Activated T-cell treated with anti-CD3 and anti-CD28 coated beads, Interleukin-2, amount 50 U/mL, for 72 hours (primary cell): ENCODE measurements at places on chromosomes 12 and 14. TPM values are rescaled to one million over a fixed set of nuclear protein-coding genes. Genes with fewer than 3 reads are reported as not detected.

KRT3 gene
- not detected for total RNA-seq

BIN2 gene
- total RNA-seq = 104 TPM

KRT82 gene
- total RNA-seq = not detected

DAO gene
- not detected for total RNA-seq

GPD1 gene
- total RNA-seq = 1.6 TPM

ACOT2 gene
- total RNA-seq = 8.4 TPM

UBR7 gene
- 36.3 TPM for total RNA-seq

CPM gene
- total RNA-seq = 8.4 TPM

- peak; percentile 12 for DNase-seq
Measured at GRCh38 chr12:12612358-12612757, 682 bp downstream of the CREBL2 start.

- no peak for DNase-seq
Measured at GRCh38 chr14:54798465-54799124, 104.0 kb downstream of the GCH1 start.

GRCh38 chr14:22449600-22449905 is 139.5 kb downstream of the DAD1 start:
- DNase-seq = no peak

DNA sequence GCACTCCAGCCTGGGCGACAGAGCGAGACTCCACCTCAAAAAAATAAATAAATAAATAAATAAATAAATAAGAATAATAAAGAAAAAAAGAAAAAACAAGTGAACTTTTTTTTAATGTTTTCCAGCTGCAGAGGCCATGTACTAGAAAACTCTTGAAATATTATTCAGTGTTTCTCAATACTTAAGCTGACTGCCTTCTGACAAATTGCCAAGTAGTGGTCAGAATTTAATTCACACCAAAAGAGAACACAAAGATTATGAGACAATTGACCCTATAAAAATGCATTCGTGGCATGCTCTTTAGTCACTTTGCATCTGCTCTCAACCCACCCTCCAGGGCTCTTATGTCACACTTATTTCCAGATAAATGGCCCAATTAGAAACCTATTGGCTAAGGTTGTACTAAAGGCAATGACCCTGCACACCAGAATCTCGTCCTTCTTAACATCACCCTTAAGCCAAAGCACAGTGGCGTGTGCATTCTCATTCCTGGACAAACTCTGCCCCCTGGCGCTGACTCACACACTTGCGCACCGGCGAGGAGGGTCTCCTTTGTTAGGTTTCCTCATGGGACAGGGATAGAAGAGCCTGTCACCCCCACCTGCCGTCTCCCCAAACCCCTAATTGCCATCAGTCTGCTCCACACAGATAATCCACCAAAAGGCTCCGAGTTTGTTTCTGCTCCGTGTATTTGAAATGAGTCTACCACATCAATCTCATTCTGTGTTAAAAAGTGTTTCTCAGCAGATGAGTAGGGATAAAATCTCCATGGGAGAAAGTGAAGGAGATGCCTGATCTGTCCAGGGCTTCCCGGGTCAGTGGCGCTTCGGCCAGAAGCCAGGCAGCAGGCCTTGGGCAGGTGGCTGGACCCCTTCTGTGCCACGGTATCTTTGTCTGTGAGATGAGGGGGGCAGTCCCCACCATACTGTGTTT is 73.1 kb upstream of the CEP83 start:
- DNase-seq = peak; percentile 76

GRCh38 chr14:77659831-77660230 is 43.4 kb upstream of the SPTLC2 start:
- DNase-seq = no peak

- DNase-seq = no peak
Measured at GRCh38 chr14:30623412-30624131, 1.5 kb downstream of the SCFD1 start.

DNA sequence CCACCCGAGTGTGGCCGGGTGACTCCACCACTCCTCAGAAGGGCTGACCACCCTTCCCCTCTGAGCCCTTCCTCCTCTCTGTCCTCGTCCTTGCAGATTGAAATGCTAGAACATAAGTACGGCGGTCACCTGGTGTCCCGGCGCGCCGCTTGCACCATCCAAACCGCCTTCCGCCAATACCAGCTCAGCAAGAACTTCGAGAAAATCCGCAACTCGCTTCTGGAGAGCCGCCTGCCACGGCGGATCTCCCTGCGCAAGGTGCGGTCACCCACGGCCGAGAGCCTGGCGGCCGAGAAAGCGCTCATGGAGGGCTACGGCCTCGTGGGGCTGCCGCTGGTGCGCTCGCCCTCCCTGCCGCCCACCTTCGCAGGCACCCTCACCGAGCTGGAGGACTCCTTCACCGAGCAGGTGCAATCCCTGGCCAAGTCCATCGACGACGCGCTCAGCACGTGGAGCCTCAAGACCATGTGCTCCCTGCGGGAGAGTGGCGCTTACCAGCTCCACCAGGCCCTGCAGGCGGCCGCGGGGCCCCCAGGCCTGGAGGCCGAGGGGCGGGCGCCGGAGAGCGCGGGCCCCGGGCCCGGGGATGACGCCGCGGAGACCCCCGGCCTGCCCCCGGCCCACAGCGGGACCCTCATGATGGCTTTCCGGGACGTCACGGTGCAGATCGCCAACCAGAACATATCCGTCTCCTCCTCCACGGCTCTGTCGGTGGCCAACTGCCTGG is 71.8 kb downstream of the IQSEC3 start:
- no peak for DNase-seq

GRCh38 chr14:25150934-25151790 is 101.2 kb upstream of the STXBP6 start:
- DNase-seq = no peak

- no peak for DNase-seq
Measured at GRCh38 chr12:108921946-108922345, 42.1 kb downstream of the DAO start.

- DNase-seq = no peak
Measured at GRCh38 chr12:104568935-104569334, 112.2 kb downstream of the CHST11 start.
